ENCODE measurements at places on chromosomes 6 and 20.

DNA sequence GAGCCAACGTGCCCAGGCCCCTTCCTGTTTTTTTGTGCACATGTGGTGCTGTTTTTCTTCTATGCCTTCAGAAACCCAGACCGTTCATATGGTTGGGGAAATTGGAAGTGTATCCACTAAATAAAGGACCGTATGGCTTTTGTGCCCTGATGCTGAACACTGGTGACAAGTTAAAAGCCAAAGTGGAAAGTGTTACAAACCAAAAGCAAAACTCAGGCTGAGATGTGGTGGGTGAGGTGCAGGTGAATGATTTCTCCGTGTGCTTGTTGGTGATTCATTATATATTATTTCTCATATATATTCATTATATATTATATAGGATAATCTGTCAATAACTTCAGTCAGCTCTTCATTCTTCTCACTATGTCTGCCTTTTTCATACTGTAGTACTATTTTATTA, 148.6 kb downstream of the SOBP start:
- DNase-seq: no peak

- no peak for DNase-seq
Measured at GRCh38 chr20:49594143-49594930, 26.4 kb upstream of the PTGIS start.

GRCh38 chr6:11971154-11971553, 41.0 kb upstream of the HIVEP1 start:
- no peak for DNase-seq

DNA sequence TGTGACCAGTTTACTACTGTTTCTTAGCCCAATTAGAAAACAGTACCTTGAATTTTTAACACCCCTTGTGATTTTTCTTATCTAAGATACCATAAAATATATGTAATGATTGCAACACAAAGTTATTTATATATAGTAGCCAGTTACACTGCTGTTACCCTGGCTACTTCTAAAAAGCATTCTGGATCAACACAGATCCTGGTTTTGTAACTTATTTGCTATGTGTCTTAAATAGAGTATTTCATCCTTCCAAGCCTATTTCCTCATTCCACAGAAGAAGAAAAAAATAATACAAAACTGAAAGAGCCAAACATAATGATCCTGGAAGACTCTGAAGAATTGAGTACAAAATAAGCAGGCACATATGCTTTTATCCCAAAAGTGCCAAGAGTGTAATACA, 19.0 kb upstream of the GSTA4 start:
- no peak for DNase-seq

- DNase-seq: no peak
Measured at GRCh38 chr6:67094431-67094946, 1387.5 kb upstream of the EYS start.

DNA sequence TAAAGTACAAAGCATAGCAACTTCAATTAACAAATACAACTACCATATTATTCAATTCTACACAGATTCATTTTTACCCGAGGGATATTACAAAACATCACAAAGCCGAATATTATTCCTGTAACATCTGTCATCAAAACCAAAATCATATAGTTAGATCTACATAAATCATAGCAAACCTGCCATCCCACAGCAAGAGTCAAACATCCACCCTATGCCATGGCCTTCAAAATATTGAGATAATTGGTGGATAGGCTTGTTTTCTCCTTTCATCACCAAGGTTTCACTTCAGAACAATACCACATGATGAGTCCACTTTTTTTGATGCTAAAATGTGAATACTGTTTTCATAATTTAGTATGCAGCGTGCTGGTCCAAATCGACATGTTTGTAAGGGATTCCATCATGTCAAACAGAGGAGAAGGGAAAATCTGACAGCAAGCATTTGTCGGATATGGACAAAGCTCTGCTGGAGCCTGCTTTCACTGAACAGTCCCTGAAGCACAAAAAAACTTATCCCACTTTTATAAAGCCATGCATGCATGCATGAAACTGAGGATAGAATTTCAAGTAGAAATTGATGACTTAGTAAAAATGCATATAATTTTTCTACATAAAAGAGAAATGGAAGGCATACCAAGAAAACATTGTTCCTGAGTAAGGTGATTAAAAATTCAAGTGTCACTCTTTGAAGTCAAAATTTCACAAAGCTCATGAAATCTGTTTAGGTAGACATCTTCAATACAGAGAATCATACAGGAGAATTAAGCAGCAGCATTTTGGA, 494.1 kb downstream of the HACE1 start:
- DNase-seq: no peak

DNA sequence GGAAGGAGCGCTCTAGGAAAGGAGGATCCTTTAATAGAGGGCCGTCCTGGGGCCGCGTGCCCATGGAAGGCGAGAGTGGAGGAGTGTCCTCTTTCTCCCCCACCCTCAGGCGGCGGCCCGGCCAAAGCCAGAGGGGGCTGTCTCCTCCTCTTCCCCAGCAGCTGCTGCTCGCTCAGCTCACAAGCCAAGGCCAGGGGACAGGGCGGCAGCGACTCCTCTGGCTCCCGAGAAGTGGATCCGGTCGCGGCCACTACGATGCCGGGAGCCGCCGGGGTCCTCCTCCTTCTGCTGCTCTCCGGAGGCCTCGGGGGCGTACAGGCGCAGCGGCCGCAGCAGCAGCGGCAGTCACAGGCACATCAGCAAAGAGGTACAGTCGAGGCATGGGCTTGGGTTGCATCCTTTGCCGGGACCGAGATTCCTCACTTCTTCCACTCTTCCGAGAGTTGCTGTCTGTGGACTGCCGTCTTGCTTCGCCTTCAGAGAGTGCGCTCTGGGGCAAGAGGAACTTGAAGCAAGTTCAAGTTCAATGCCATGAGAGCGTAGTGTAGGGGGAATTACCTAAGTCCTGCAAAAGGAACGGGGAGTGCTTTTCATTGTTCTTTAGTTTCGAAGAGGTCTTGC, at the start of gene LAMA2:
Gene LAMA2, plus strand, starts transcription at position 148 of the 621 bp plus-strand sequence. Its CDS starts 108 bp downstream, at position 256.
- DNase-seq: peak; percentile 85

- no peak for DNase-seq
Measured at GRCh38 chr6:17354700-17355403, 38.5 kb upstream of the CAP2 start.

DNA sequence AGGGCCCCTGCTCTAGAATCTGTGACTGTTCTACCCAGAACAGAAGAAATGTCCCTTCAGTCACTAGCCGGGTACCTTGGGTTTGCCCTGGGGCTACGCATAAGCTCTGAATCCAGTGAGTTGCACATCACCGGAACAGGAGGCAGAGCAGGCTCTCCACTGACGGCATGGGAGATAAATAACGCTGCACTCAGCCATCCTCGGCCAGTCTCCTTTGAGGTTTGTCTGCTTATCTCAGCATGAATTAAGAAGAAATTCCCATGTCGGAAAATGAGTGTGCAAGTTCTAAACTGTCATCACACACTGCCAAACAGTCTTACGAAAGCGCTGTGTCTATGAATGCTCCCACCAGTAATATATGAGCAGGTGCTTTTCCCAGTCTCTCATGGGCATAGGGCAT, 90.8 kb downstream of the FAM50B start:
- DNase-seq: no peak

DNA sequence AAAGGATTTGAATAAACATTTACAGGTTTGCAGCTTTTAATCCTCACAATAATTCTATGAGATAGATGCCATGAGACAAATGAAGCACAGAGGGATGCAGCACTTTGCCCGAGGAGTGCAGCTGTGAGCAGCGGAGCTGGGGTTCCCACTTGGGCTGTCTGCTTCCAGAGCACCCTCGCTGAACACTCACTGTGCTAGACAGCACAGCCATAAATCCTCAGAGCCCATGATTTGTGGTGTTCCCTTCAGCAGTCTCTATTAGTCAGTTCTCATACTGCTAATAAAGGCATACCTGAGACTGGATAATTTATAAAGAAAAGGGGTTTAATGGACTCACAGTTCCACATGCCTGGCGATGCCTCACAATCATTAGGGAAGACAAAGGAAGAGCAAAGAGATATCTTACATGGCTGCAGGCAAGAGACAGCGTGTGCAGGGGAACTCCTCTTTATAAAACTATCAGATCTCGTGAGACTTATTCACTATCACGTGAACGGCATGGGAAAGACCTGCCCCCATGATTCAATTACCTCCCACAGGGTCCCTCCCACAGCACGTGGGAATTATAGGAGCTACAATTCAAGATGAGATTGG, 25.3 kb upstream of the CTAGE9 start:
- DNase-seq: no peak

GRCh38 chr20:36950414-36951197, 902 bp downstream of the SAMHD1 start:
- DNase-seq: peak; percentile 49

DNA sequence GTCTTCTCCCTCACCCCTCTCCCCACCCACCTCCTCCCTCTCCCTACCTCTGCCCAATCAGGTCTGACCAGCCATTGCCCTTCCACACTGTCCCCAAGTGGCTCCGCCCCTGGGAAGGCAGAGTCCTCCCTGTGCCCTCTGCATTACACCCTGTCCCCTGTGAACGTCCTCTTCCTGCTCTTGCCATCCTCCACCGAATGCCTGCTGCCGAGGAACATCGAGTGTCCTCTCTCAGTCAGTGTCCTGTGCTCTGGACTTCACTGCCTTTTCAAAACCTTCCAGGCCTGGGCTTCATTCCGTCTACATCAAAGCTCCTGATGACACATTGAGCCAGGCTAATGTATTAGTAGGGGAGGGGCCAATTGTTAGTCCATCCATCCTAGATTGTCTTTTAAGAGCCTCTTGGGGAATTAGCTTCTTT, 3.3 kb upstream of the PACSIN1 start:
- peak; percentile 41 for DNase-seq

DNA sequence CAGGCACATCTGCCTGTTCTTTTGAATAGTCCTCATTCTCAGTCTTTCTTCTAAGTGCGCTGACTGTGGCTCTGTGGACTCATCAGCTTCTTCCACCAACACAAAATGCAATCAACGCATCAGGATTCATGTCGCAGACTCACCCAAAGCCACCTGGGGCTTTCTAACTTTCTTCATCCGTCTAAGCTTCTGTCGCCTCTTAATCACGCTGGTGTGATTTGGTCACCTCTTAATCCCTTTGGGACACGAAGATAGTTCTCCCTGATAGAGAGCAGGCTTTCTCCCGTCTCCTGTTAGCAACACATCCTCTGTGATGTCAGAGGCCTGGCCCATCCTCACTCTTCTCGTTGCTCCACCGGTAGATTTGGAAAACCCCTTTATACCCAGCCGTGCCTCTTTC, 78.0 kb upstream of the FOXQ1 start:
- DNase-seq: no peak

DNA sequence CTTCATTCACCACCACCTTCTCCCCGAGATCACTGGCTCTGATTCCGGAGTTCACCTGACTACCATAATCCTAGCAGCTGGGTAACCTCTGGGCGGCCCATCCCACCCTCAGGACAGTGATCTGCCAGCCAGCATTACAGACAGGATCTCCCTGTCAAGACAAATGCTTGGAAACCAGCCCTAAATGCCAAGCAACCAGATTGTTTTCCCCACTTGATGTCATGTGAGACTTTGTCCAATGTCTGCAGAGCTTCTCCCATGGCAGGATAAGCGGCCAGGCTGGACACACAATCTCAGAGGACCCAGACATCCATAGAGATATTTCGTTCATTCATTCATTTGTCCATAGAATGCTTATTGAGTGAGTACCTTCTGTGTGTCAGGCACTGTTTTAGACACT, 32.5 kb downstream of the PDYN start:
- DNase-seq: no peak

- DNase-seq: peak; percentile 41
Measured at GRCh38 chr6:132768051-132768517, 10.4 kb upstream of the VNN2 start.

- no peak for DNase-seq
Measured at GRCh38 chr20:24153101-24154040, 164.8 kb upstream of the GGTLC1 start.

DNA sequence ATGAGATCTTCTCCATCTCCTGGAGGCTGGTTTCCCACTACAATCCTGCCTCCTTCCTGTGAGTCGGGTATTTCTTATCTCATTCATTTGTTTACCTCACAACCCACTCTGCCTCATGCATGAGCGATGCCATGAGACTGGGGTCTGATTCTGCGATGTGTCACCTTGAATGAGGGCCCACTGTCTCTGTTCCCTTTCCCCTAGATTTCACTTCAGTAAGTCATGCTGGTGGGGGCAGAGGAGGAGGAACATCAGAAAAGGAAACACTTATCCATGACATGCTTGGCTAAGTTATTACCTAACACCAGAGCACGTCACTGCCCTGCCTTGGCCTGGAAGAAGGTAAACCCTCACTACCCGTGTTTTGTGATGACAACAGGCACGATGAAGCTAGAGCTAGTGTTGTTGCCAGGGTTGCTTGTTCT, 337.4 kb upstream of the PRDM1 start:
- no peak for DNase-seq

DNA sequence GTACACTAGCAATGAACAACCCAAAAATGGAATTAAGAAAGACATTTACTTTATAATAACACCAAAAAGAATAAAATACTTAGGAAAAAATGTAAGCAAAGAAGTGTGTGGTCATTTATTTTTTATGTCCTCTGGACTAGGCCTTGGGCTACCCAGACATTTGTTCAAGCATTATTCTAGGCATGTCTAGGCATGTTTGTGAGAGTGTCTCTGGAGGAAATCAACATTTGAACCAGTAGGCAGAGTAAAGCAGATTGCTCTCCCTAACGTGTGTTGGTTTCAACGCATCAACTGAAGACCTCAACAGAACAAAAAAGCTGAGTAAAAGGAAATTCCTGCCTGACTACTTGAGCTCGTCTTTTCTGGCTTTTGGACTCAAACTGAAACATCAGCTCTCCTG, 84.5 kb downstream of the ANKEF1 start:
- no peak for DNase-seq

- DNase-seq: no peak
Measured at GRCh38 chr20:15411781-15412180, 1074.4 kb upstream of the FLRT3 start.

DNA sequence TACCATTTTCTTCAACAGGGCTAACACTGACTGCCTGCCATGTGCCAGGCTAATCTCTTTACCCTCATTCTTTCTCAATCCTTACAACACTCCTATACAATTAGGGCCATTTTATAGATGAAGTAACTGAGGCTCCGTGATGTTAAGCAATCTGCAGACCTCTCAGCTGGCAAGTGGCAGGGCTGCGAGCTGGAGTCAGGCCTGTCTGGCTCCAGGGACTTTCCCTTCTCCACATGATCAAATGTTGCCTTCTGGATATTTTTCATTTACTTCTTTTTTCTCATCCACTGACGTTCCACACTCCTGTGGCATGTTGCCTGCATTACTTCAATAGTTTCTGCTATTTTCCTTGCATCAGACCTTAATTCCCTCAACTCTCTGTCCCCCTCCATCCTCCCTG, 55.2 kb upstream of the TAGAP start:
- no peak for DNase-seq

DNA sequence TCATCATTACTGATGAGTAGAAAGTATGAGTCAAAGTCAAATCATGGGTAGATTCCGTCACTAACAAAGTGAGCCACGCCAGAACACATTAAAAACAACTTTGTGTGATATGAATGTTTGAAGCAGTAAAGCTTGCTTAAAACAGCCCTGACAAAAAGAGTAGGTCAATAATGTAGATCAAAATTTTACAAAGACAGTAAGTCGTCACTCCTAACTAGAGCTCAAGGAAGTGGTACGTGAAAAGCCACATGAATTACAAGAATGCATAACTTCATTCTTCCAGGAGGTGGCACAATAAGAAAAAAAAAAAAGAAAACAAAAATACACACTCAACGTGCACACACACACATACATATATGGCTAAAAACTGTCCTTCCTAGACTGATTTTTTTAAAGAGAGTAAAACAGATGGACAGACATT, 69.9 kb downstream of the HACE1 start:
- no peak for DNase-seq

Measured in right kidney (tissue), 9 donors.